T-helper 17 cell (primary cell): ENCODE measurements at places on chromosomes 7 and 10. TPM values are rescaled to one million over a fixed set of nuclear protein-coding genes. Genes with fewer than 3 reads are reported as not detected.

Gene TMEM196
- not detected for total RNA-seq

DNA sequence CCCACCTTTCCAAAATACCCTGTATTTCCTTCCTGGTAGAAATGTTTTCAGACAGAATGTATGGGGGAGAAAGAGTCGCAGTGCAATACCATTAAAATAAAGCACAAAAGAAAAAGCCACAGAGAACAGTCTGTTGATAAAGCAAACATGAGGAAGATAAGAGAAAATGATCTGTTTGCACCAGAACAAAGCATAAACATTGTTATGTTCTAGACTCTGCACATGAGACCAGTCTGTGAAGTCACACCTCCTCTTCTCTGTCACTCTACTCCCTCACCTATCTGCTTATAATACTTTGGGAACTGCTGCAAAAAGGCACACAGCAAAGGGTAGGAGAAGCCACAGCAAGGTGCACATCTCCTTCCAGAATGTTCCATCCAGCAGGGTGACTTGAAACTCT, 67.2 kb upstream of the LRGUK start:
- H3K27me3 ChIP-seq, result no peaks in the 10 kb centered on the region
- DNase-seq, result no peak
- no peaks in the 10 kb centered on the region for H3K4me1 ChIP-seq
- H3K36me3 ChIP-seq, result peaks cover 2% of the 10 kb centered on the region
- H3K27ac ChIP-seq, result no peak overlapping the region

DNA sequence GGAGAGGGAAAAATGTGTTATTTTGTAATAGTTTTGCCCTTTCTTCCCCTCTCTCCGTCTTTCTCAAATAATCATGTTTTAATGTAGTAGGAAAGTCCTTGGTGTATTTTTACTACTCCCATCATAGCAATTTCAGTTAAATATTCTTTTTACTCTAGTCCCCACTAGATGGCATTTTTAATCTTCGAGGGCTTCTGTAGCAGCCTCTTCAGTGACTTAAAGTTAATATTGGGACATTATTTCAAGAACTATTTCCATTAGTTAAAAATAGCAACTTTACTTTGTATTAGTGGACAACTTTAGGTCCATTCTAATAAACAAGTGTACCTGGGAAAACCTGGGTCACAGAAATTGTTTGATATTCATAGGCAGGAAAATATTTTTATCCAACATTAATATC, 23.0 kb downstream of the EDRF1 start:
- no peak overlapping the region for H3K4me3 ChIP-seq
- peaks cover 9% of the 10 kb centered on the region for H3K4me1 ChIP-seq
- H3K27ac ChIP-seq, result no peak overlapping the region
- H3K36me3 ChIP-seq, result peaks cover 17% of the 10 kb centered on the region
- DNase-seq, result no peak
- H3K27me3 ChIP-seq, result no peaks in the 10 kb centered on the region

Gene MEIG1
- total RNA-seq, result not detected

Gene ASB15
- total RNA-seq, result not detected

- DNase-seq, result no peak
- H3K27me3 ChIP-seq, result peaks cover 5% of the 10 kb centered on the region
- H3K27ac ChIP-seq, result peak overlapping the region; percentile 88
- peak overlapping the region; percentile 96 for H3K4me3 ChIP-seq
- H3K36me3 ChIP-seq, result peaks cover 2% of the 10 kb centered on the region
Observed at GRCh38 chr7:10973942-10974911, 555 bp downstream of the PHF14 start.

Gene PNLIPRP1
- not detected for total RNA-seq

DNA sequence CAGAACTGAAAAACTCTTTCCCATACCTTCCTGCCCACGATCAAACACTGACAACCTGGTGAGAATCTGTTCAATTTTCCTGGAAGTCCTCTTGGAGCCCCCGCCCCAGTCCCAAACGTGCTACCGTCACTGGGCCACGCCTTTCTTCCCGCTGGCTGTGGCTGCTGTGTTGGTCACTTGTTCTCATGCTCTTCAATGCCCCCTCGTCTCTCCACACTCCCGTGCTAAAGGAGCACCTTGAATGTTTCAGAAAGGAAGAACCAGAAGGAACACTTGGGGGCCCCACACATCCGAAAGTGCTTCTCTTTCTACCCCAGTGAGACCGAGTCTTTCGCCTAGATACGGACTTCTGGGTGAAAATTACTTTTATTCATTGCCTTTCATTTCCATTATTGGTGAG, 215.1 kb downstream of the DIP2C start:
- no peak overlapping the region for H3K27ac ChIP-seq
- DNase-seq, result no peak
- no peak overlapping the region for H3K4me3 ChIP-seq
- no peaks in the 10 kb centered on the region for H3K36me3 ChIP-seq
- peaks cover 14% of the 10 kb centered on the region for H3K4me1 ChIP-seq
- H3K27me3 ChIP-seq, result no peaks in the 10 kb centered on the region

DNA sequence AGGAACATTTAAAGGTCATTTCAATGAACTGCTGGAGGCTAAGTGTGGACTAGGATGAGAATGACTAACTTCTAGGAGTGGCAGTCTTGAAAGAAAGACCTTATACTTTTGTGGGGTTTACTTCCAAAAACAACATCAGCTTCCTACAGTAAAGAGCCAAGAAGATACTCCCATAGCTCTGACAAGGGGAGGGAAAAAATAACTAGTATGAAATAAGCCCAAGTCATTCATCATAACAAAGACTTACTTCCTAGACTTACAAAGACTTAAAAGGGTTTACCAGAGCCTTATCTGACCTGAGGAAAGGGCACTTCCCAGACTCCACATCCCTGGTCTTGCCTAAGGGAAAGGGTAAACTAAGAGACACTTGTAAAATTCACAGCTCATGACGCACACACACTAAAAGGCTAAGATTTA, 31.7 kb downstream of the ARHGAP12 start:
- no peaks in the 10 kb centered on the region for H3K27me3 ChIP-seq
- no peak overlapping the region for H3K4me3 ChIP-seq

Gene MOGAT3
- total RNA-seq, result not detected
